ENCODE measurements at places on chromosomes 16 and 17.

DNA sequence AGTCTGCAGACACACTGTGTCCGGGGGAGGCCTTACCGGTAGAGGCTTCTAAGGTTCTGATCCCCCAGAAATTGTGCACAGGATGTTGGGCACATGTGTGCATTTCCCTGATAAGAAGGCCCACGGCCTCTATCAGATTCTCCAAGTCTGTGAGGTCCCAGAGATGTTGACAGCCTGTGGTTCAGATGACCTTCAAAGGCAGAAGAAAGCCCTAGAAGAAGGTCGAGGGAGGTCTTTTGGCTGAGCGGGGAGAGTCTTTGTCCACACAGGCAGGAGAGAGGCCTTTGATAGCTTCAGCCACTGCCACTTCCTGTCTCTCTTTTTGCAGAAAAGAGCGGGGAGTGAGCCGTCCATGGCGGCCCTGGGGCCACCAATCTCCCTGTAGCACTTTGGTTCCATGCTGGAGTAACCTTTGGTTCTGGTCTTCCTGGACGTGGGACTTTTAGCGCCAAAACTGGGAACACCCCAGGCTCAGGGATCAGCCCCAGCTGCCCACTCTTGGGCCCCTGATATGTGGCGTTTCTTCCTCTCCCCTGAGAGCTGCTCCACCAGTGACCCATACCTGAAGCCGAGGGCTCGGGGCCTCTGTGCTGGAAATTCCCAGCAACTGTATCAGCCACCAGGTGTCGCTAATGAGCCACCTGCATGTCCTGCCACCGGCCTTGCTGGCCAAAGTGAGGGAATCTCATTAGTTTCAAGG lies 28.1 kb upstream of the LGALS9 start:
- peak; percentile 60 for DNase-seq

DNA sequence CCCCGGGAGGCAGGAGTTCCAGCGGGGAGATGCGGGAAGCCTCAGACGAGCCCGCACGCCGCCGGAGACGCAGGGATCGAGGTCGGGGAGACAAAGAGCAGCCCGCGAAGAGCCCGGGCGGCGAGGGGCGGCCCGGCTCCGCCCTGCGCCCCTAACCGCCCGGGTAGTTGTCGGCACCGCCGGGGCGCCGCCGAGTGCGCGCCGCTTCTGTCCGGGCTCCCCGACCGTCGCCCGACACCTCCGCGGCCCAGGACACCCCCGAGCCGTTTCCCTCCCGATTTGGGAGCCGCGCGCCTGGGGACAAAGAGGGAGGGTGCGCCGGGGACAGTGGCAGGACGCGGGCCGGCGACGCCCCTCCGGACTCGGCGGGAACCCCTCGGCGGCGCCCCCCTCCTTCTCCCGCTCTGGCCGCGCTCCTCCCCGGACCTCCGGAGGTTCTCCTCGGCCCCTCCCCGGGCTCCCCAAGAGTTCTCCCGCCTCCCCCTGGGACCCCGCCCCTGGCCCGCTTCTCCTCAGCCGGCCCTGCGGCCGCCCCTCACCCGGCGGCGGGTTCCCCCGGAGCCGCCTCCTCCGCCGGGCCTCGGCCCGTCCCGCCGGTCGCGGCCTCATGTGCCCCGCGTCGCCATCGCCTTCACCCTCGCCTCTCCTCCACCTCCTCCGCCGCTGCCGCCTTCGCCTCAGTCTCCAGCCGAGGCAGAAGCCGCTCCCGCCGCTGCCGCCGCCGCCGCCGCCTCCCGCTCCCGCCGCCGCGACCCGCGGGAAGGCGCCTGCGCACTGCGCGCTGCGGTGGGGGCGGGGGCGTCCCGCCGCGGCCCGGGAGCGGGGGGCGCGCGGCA lies at the start of gene GJC1:
Gene GJC1 (minus strand): TSS at position 765 of the 836 bp plus-strand sequence. CDS start 24,470 bp downstream, outside the sequence.
- peak; percentile 15 for DNase-seq

- no peak for DNase-seq
Measured at GRCh38 chr17:40886090-40886489, 1.0 kb upstream of the KRT20 start.

DNA sequence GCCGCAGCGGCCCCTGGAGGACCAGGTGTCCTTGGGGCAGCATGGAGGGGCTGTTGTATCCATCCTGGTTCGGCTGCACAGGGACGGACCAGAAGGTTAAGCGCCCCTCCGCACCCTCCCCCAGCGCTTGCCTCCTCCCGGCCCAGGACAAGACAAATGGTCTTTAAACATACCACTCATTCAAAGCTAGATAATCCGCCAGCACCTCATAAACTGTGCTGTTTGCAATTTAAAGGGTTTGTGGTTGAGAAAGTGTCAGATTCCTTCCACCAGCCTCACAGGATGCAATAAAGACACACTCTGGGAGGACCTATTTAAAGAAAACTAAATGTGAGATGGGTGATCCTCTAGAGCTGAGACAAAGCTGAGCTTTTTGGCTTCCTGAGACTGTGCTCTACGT lies 426.2 kb upstream of the EEF2KMT start:
- no peak for DNase-seq

GRCh38 chr16:56641166-56641565 lies 2.7 kb downstream of the MT1A start:
- DNase-seq, result no peak

GRCh38 chr16:56628486-56629350 lies 3.1 kb downstream of the MT1E start:
- no peak for DNase-seq

DNA sequence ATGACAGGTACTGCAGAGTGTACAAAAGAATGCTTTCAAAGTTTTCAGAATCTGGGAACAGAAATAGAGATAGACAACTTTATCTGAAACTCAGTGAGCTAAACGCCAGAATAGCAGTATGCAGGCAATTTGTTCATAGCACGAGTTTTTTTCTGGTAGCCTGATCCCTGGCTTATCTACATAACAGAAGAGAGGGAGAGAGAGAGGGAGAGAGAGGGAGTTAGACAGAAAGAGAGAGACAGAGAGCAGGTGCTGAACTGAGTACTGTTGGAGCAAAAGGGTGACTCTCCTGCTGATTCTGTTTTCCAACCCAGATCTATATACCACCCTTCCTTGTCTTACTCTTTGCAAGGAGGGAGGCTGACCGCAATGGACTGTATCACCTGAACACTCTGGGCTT lies 388.0 kb upstream of the CA10 start:
- DNase-seq, result no peak

- DNase-seq, result no peak
Measured at GRCh38 chr17:46072998-46073397, 73.9 kb downstream of the STH start.

GRCh38 chr17:79395545-79395944 lies 215.3 kb downstream of the RBFOX3 start:
- DNase-seq, result no peak

GRCh38 chr17:1561420-1562175 lies 994 bp downstream of the PITPNA start:
- peak; percentile 34 for DNase-seq

- DNase-seq, result no peak
Measured at GRCh38 chr16:49580751-49581303, 207.2 kb downstream of the C16orf78 start.
